Type B pancreatic cell (in vitro differentiated cells): ENCODE measurements at places on chromosomes 16 and 17.
A peak's percentile ranks its signal among the peaks of the same experiment; 100 is the strongest.

- H3K27me3 ChIP-seq = peaks cover 31% of the 10 kb centered on the region
- DNase-seq = no peak
- no peaks in the 10 kb centered on the region for H3K36me3 ChIP-seq
- H3K27ac ChIP-seq = no peak overlapping the region
- H3K4me3 ChIP-seq = no peak overlapping the region
- peaks cover 23% of the 10 kb centered on the region for H3K4me1 ChIP-seq
Measured at GRCh38 chr17:6170349-6170748, 100.2 kb downstream of the WSCD1 start.

- H3K4me1 ChIP-seq = no peaks in the 10 kb centered on the region
- DNase-seq = no peak
- peak overlapping the region; percentile 36 for H3K27ac ChIP-seq
- H3K27me3 ChIP-seq = peaks cover 4% of the 10 kb centered on the region
- no peaks in the 10 kb centered on the region for H3K36me3 ChIP-seq
Measured at GRCh38 chr16:67378642-67379041, 14.7 kb downstream of the TPPP3 start.

DNA sequence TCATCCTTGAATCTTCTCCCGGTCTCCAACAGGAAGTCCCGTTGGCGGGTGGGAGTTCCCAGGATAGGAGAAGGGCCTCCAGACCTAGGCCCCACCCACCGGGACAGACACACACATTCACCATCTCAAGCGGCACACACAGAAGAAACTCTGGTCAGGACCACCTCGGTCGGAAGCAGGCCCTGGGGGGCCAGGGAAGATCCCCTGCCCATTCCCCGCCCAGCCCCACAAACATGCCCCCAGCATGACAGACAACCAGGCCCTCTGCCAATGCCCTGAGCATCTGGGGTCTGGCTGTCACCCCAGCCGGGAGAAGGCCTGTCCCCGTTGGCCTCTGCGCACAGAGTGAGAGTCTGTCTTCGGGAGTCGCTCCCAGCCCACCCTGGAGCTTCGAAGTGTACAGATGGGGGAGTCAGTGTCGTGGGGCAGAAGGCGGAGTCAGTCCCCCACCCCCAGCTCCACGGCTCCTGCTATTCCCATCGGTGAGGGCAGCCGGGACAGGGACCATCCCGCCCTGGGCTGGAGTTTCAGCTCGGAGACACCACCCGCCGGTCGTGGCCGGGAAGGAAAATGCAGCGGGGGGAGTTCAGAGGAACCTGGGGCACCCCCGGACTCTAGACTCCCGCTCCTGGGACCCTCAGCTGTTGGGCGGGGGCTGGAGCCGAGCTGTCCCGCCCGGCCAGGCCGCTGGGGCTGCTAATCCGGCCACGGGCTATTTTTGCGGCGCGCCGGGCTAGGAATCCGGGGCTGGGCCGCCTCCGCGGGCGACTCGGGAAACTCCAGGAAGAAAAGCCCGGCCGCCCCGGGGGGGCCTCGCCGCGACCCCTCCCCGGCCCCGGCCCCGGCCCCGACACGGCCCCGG, 660 bp downstream of the RHBDF1 start:
- no peak for DNase-seq
- no peaks in the 10 kb centered on the region for H3K36me3 ChIP-seq
- H3K4me1 ChIP-seq = peaks cover 30% of the 10 kb centered on the region
- peak overlapping the region; percentile 90 for H3K27ac ChIP-seq
- peak overlapping the region; percentile 90 for H3K4me3 ChIP-seq

DNA sequence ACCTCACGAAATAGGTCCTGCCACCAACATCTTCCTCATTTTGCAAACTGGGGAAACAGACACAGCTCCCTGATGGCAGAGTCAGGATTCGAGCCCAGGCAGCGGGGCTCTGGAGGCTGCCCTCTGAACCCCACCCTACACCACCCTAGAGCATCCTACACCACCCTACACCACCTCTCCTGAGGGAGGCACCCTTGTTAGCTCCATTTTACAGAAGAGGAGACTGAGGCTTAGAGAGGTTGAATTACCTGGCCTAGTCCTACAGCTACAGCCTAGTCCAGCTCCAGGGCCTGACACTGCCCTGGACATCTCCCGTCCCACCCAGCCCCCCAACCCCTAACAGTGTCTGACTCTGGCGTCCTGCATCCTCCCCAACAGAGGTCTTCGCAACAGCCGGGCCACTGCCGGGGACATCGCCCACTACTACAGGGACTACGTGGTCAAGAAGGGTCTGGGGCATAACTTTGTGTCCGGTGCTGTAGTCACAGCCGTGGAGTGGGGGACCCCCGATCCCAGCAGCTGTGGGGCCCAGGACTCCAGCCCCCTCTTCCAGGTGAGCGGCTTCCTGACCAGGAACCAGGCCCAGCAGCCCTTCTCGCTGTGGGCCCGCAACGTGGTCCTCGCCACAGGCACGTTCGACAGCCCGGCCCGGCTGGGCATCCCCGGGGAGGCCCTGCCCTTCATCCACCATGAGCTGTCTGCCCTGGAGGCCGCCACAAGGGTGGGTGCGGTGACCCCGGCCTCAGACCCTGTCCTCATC, 3.2 kb upstream of the NECAB2 start:
- no peak for DNase-seq
- H3K4me3 ChIP-seq = no peak overlapping the region
- H3K27ac ChIP-seq = no peak overlapping the region
- H3K27me3 ChIP-seq = peaks cover 6% of the 10 kb centered on the region

- H3K4me3 ChIP-seq = peak within 1 kb of the TSS; percentile 65
- H3K4me1 ChIP-seq = peaks cover 9% of the 10 kb centered on the region
- no peaks in the 10 kb centered on the region for H3K36me3 ChIP-seq
- no peaks in the 10 kb centered on the region for H3K27me3 ChIP-seq
- DNase-seq = no peak
Measured at GRCh38 chr17:27630607-27631410, at the start of gene LGALS9. TSS of gene LGALS9 (plus strand) at chr17:27631188. CDS start at chr17:27631266, 78 bp downstream.

DNA sequence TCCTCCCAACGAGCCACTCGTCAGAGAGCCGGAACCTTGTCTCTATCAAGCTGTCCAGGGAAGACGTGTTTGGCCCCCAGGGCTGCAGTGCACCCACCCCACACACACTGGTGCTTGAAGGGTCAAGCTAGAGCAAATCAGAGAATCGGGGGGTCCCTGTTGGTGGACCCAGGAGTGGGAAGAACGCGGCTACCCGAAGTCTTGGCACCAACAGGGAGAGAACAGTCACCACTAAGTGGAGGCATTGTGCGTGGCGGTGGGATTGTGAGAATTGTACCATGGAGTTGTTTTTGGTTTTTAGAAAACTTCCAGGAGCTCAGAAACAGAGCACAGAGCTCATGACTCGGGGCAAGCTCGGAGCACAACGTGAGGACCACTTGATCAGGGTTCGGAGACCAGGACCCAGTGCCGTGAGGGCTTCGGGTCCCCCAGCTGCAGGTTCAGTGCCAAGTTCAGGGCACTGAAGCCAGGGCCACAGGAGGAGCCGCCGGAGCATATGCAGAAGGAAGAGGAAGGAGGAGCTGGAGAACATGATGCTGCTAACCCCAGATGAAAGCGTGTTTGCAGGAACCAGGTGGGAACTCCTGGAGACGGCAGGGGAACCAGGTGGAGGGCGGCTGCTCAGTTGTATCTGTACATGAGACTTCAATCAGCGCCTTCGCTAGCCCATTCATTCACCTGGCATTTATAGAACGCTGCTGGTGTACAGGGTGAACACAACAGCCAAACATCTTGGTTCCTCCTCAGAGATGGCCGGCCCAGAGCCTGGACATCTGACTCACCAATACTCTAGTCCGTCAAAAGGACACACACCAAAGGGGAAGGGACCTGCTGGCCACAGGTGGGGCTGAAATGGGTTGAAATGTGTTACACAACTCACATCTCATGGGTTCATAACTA, 42.8 kb downstream of the METRNL start:
- H3K27ac ChIP-seq = no peak overlapping the region
- no peaks in the 10 kb centered on the region for H3K36me3 ChIP-seq
- peak overlapping the region; percentile 11 for H3K4me3 ChIP-seq
- peaks cover 63% of the 10 kb centered on the region for H3K27me3 ChIP-seq
- H3K4me1 ChIP-seq = peaks cover 20% of the 10 kb centered on the region
- no peak for DNase-seq

DNA sequence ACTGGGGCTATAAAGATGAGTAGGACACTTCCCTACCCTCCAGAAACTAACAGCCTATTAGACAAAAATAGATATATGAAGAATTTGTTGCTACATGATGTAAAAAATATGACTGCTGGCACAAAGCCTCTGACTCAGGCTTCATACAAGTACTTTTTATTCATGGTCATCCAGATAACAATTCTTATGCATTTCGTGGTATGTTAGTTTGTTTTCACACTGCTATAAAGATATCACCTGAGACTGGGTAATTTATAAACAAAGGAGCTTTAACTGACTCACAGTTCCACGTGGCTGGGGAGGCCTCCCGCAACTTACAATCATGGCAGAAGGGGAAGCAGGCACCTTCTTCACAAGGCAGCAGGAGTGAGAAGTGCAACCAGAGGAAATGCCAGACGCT, 112.5 kb upstream of the HLF start:
- H3K4me3 ChIP-seq = no peak overlapping the region
- peaks cover 12% of the 10 kb centered on the region for H3K36me3 ChIP-seq
- no peak for DNase-seq
- H3K27ac ChIP-seq = no peak overlapping the region
- H3K27me3 ChIP-seq = no peaks in the 10 kb centered on the region

GRCh38 chr17:8031261-8031661, 7.6 kb upstream of the ALOX15B start:
- no peak overlapping the region for H3K27ac ChIP-seq
- H3K4me3 ChIP-seq = no peak overlapping the region
- DNase-seq = no peak
- no peaks in the 10 kb centered on the region for H3K4me1 ChIP-seq

- H3K27me3 ChIP-seq = peaks cover 13% of the 10 kb centered on the region
- H3K4me1 ChIP-seq = peaks cover 2% of the 10 kb centered on the region
- H3K36me3 ChIP-seq = no peaks in the 10 kb centered on the region
- H3K27ac ChIP-seq = no peak overlapping the region
- no peak for DNase-seq
Measured at GRCh38 chr17:21382560-21383495, 6.7 kb downstream of the KCNJ12 start.

DNA sequence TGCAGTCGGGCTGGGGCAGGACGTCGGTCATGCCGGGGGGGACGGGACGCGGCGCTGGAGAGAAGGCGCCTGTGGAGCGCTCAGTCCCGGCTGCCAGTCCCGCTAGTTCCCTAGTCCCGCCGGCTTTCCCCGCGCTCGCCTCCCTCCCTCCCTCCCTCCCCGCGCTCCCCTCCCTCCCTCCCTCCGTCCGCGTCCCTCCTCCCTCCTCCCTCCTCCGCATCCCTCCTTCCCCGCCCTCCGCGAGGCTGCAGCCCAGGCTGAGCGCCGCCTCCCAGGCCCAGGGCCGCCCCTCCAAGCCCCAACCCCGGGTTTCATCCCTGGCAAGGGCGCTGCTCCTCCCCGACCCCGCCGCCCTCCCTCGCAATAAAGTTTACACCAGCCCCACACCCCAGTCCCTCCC, 34.8 kb downstream of the TIMM22 start:
- H3K27ac ChIP-seq = no peak overlapping the region
- H3K36me3 ChIP-seq = no peaks in the 10 kb centered on the region
- no peak overlapping the region for H3K4me3 ChIP-seq
- no peak for DNase-seq
- peaks cover 13% of the 10 kb centered on the region for H3K4me1 ChIP-seq

DNA sequence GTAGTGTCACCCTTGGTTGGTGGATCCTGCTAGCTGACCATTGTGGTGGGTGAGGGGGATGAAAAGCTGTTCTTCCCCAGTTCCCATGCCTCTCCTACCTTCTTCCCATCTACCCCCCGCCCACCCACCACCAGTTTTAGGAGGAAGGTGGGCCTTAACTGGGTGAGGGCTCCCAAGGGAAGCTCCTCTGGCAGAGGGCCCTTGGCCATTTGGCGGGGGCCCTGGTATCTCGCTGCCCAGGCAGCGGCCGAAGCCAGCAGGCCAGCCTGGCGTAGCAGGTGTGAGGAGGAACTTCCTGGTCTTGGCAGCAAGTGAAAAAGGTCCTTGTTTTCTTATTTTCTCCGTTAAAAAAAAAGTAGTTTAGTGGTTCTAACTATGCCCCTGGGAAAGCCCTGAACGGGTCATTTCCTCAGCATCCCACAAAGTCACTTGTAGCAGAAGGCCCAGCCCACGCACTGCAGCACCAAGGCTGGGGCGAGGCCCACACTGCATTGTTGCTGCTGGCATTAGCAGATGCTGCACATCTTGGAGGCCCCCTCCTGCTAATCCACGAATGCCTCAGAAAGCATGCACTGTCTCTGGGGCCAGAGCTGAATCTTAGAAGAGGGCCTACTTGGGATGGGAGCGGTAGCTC, 72.5 kb downstream of the MPRIP start:
- DNase-seq = no peak
- peaks cover 25% of the 10 kb centered on the region for H3K4me1 ChIP-seq
- peaks cover 5% of the 10 kb centered on the region for H3K36me3 ChIP-seq
- no peak overlapping the region for H3K4me3 ChIP-seq
- peak overlapping the region; percentile 18 for H3K27ac ChIP-seq
- H3K27me3 ChIP-seq = no peaks in the 10 kb centered on the region
